ENCODE measurements at places on chromosomes 2 and 18.

DNA sequence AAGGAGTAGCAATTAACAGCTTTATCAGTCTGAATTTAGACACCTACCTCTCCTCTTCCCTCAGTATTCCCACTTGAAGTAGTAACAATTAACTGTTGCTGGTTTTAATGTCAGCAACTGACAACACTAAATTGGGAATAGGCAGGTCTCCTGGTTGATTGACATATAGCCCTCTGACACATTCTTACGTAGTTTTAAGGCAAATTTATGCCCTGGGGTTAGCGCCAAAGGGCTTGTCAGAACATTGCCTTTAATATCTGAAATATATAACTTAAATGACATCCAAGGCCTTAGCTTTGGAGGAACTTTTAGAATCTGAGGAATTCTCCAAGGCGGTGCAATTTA, 7.4 kb downstream of the ASXL3 start:
- no peak for DNase-seq

DNA sequence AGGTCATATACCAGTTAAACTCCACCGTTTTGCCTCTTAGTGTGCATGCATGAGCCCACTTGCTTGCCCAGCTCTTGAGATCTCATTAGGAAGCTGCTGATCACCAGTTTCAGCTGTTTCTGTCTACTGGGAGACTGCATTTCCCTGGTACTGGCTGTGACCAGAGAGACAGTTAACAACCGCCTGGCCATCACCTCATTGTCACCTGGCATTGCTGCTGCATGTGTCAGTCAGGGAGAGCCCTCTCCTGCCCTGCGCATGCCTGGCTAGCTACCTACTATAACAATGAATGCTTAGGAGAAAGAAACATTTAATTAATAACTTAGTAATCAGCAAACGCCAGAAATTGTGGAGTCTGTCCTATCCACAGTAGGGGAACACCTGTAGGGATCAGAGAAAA, 265.8 kb upstream of the CYRIA start:
- DNase-seq: no peak

GRCh38 chr18:60228609-60229595, 143.7 kb downstream of the MC4R start:
- DNase-seq: no peak

DNA sequence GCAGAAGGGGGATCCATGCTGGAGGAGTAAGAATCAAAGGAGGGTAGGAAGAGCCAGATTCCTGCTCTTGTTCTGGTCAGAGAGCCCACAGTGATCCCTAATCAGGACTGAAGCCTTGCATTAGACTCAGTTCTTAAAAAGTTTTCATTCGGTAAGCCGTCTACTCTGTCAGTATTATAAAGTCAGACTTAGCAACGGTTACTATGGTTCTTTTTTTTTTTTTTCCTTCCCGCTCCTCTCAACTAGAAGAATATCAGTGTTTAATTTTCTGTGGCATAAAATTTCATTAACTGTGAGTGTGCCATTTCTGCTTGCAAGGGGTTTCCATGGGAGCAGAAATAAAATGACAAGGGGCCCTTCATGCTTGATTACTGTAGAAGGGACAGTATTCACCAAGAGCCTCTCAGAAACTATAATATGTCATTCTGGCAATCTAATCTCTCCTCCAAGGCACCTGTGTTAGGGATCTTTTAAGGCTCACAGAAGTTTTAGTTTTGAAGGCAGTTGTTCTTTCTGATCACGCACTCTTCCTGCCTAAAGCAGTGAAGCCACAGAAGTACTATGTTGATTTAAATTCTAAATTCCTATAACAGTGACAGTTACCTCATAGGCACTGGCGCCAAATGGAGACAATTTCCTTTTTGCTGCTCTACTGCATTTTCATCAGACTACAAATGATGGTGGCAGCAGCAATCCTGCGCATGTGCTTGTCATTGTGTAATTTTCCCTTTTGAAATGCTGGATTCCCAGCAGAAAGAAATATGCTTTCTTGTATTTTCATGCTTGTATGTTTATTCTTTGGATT, 57.0 kb downstream of the OSBPL6 start:
- DNase-seq: no peak

DNA sequence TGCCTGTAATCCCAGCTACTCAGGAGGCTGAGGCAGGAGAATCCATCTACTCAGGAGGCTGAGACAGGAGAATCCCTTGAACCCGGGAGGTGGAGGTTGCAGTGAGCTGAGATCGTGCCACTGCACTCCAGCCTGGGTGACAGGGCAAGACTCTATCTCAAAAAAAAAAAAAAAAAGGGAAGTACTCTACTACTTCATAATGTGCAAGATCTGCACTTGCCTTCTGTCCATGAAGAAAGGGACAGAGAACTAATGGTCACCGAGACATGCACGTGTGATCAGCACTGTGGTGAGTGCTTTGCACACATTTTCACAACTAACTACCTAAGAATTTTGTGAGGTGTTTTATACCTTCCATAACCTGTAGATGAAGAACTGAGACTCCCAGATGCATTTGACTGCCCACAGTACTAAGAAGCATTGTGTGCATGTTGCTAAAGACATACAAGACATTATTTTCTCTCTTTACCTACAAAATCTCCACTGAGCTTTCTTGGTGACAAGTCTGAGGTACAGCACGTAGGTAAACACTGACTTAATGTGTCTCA, 784.8 kb upstream of the ID2 start:
- no peak for DNase-seq

DNA sequence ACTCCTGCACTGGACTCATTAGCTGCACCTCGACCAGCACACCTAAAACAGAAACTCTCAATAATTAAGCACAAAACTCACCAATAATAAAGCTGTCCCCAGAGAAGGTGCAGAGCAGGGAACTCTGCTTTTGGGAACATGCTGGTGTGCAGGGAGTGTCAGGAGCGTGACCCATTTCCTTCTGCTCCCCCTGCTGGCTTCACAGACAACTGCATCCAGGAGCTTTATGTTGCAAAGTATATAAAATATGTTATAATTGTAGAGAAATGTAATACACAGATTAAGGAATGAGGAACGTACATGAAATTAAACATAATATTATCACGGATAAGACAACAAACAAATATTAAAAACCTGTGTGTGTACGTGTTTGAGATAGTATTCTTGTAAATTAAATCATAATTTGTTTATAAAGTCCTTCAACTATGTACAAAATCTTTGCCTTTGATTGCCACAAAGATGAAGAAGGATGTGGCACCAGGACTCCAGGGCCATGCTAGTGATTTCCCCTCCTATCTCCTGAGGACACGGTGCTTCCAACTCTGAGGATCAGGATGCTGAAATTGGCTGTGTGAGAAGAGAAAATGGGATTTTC, 68.6 kb upstream of the MAL start:
- no peak for DNase-seq

DNA sequence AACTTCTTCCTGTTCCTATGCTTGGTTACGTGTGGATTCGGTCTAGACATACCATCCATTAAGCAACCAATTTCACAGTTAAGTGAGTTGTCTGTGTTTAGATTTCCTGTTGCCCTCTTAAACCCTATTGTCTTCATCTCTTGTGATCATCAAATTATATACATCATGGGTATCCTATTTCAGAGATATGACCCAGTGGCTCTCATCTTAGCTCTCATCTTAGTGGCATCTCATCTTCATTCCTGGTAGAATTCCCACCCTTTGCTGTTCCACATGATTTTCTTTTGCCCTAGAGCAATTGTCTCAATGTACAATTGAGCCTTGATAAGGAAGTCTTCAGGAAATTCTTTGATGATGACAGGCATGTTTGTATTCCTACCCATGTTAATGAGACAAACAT, 29.4 kb upstream of the FN1 start:
- DNase-seq: no peak

GRCh38 chr2:172745636-172746035, 10.0 kb downstream of the RAPGEF4 start:
- DNase-seq: no peak

DNA sequence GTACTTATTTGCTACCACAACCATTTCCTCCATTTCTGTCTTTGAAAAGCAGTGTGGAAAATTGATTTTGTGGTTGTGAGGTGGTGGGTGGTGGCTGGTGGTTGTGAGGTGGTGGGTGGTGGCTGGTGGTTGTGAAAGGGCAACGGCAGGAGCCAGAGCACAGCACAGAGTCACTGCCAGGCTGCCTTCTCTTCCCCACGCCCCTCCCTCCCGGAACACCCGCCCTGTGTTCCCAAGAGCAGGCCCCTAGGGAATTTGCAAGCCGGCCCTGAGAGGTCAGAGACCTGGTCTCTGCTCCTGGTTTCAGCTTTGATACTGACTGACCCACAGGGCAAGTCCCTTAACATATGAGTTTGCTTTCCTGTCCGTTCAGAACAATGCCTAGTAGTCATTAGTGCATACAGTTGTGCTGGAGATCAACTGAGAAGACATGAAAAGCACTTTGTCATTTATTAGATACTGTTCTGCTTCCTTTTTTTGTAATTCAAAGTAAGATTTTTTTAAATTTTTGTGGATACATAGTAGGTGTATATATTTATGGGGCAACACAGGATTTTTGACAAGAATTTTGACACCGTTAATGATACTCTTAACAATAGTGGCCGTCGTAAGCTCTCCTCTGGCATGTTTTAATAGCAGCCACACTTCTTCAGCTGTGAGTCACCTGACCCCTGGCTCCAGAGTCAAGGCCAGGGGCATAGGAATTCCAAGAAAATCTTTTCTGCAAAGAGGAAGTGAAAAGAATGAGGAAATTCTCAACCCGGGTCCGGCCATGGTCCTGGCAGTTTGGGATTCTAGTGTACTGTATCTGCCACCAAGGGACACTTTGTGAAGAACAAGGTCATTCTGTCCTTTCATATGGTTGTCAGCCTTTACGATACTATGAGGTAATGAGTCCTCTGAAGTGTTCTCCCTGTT, 53.2 kb downstream of the ITGA6 start:
- DNase-seq: no peak

- no peak for DNase-seq
These were observed 69.4 kb downstream of the TWSG1 start for GRCh38 chr18:9403795-9404564.

- no peak for DNase-seq
These were observed 48.1 kb upstream of the CRIM1 start for GRCh38 chr2:36307441-36307840.

GRCh38 chr2:134333646-134334189, 79.8 kb downstream of the MGAT5 start:
- DNase-seq: no peak

GRCh38 chr2:10162586-10163497, 40.3 kb downstream of the RRM2 start:
- DNase-seq: no peak

GRCh38 chr2:69177063-69177771, 164.2 kb downstream of the ANTXR1 start:
- no peak for DNase-seq

GRCh38 chr18:9647496-9648323, 33.4 kb upstream of the PPP4R1 start:
- no peak for DNase-seq

- DNase-seq: no peak
These were observed 1.0 kb downstream of the CNNM3 start for GRCh38 chr2:96816836-96817702.

GRCh38 chr2:238924032-238924431, 76.1 kb downstream of the TWIST2 start:
- DNase-seq: no peak
